ENCODE measurements at places on chromosomes 16 and 17. TPM values are rescaled to one million over a fixed set of nuclear protein-coding genes. Genes with fewer than 3 reads are reported as not detected.

Gene TOX3
- total RNA-seq: 1.3 TPM

Gene ENPP7
- total RNA-seq: 2.9 TPM

Gene PRAC2
- total RNA-seq: not detected

Gene PRDM7
- total RNA-seq: not detected

Gene HEATR9
- not detected for total RNA-seq

Gene CAPNS2
- not detected for total RNA-seq

Gene KCNJ12
- total RNA-seq: 1.7 TPM

Gene TEKT1
- not detected for total RNA-seq

Gene OR3A3
- total RNA-seq: not detected

Gene FLII
- 102 TPM for total RNA-seq

Gene MIEF2
- 6.4 TPM for total RNA-seq

Gene ZNF750
- 0.08 TPM for total RNA-seq

Gene NHLRC4
- total RNA-seq: 0.28 TPM

Gene KCNH6
- not detected for total RNA-seq

Gene KRT25
- not detected for total RNA-seq

Gene ZSCAN10
- 0.10 TPM for total RNA-seq

Gene ST6GALNAC2
- total RNA-seq: 4.0 TPM

Gene GAS2L2
- total RNA-seq: not detected

Gene NF1
- total RNA-seq: 20.4 TPM

Gene CCL1
- total RNA-seq: not detected

Gene HIGD1B
- not detected for total RNA-seq

Gene TMC8
- total RNA-seq: 3.9 TPM

Gene UMOD
- not detected for total RNA-seq

Gene TBX2
- total RNA-seq: 7.4 TPM

Gene ENO3
- 52.7 TPM for total RNA-seq

Gene TNFSF12
- total RNA-seq: 9.3 TPM

Gene LIMD2
- 5.8 TPM for total RNA-seq

Gene GCGR
- 109 TPM for total RNA-seq

Gene TNS4
- total RNA-seq: 0.13 TPM

Gene KCNJ18
- total RNA-seq: not detected

Gene PPL
- total RNA-seq: 26.4 TPM

Gene NTN1
- 11.5 TPM for total RNA-seq

Gene AP2B1
- total RNA-seq: 39.6 TPM

Gene DHRS7C
- total RNA-seq: not detected

Gene PRM1
- not detected for total RNA-seq

Gene PIK3R6
- total RNA-seq: 0.18 TPM

Gene NFE2L1
- 150 TPM for total RNA-seq

Gene KCNAB3
- total RNA-seq: 1.3 TPM

Measured in left lobe of liver (tissue), 2 donors.